Muscle of back (tissue), 13 donors: ENCODE measurements at places on chromosomes 1 and 21.

DNA sequence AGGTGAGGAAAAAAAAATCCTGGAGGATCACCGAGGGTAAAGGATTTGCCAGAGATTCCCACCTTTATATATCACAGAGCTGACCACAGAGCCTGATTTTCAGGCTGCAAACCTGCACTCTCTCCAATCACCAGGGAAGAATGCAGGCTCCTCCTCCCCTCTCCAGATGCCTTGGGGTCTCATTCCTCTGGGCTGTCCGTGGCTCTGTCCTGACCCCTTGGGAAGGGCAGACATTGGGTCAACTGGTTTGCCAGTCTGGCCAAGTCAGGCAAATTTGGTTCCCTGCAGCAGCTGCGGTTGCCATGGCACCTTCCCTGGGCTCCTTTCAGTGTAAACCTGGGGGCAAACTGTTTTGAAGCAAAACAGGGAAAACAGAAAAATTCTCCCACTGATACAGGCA is 11.6 kb upstream of the OPRD1 start:
- DNase-seq = no peak

- no peak for DNase-seq
These were observed 29.4 kb upstream of the CD101 start for GRCh38 chr1:116971965-116972673.

DNA sequence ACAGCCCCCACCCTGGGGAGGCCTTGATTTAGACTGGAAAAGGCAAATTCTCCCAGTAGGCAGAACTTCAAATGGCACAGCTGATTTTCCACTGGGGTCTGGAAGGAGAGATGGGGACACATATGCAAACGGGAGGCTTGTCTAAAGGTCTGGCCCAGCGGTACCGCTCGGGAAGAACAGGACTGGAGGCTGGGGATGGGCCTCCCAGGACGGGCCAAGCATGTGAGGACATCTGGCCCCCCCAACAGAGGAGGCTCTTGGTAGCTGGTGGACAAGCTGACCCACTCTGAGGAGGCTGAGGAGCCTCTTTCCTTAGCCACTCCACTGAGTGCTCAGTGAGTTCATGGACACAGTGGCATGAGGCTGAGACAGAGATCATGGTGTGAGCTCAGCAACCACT is 170.0 kb downstream of the NPHP4 start:
- DNase-seq = no peak

- DNase-seq = no peak
These were observed 10.8 kb upstream of the PPIE start for GRCh38 chr1:39727932-39728317.

DNA sequence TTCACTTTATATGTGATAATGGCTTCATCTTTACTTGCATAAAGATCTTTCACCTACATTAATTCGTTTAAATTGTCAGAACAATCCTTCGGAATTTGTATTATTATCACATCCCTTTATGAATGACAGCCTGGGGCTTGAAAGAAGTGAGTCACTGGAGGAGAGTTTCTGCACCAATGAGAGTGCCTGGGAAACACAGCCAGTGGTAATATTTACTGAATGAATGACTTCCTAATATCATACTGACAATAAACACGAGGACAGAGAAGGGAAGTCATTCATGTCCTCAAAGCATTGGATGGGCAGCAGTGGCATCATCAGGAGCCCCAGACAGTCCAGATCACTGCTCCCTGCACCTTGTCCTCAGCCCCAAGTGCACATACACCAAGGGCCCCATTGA is 40.7 kb upstream of the PDE4B start:
- no peak for DNase-seq

- DNase-seq = peak; percentile 92
These were observed 41.8 kb downstream of the ZNF281 start for GRCh38 chr1:200367841-200368534.

DNA sequence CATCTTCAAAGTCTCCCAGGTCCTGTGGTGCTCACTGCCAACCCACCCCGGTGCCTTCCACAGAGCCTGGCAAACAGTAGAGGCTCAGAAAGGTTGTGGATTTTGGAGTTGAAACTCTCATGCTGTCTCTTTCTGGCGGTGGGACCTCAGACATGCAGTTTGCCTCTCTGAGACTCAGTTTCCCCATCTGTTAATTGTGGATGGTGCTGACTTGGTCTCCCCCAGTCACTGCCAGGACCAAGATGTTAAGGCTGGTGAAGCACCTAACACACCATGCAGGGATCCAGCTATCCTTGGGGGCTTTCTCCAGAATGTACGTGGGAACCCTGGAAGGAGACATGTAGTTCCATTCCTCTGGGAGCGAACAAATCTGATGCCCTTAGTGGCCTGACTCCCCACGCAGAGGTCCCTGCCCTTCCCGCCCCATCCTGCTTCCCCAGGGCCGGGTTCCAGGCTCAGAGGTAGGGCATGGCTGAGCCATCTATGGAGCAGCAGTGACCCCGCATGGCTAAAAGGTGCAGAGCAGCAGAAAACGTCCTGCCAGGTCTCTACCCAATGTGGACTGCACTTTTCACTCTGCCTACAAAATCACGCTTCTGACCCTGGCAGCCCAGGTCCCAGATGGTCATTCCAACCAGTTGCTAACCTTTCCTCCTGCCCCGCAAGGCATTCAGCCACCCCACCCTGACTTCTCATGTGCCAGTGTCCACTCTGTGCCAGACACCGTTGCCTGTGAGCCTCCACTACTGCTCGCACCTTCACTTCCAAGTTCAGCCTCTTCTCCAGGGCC is 9.2 kb upstream of the TTC22 start:
- DNase-seq = peak; percentile 32

GRCh38 chr1:90161625-90162024 is 166.7 kb downstream of the ZNF326 start:
- DNase-seq = no peak

DNA sequence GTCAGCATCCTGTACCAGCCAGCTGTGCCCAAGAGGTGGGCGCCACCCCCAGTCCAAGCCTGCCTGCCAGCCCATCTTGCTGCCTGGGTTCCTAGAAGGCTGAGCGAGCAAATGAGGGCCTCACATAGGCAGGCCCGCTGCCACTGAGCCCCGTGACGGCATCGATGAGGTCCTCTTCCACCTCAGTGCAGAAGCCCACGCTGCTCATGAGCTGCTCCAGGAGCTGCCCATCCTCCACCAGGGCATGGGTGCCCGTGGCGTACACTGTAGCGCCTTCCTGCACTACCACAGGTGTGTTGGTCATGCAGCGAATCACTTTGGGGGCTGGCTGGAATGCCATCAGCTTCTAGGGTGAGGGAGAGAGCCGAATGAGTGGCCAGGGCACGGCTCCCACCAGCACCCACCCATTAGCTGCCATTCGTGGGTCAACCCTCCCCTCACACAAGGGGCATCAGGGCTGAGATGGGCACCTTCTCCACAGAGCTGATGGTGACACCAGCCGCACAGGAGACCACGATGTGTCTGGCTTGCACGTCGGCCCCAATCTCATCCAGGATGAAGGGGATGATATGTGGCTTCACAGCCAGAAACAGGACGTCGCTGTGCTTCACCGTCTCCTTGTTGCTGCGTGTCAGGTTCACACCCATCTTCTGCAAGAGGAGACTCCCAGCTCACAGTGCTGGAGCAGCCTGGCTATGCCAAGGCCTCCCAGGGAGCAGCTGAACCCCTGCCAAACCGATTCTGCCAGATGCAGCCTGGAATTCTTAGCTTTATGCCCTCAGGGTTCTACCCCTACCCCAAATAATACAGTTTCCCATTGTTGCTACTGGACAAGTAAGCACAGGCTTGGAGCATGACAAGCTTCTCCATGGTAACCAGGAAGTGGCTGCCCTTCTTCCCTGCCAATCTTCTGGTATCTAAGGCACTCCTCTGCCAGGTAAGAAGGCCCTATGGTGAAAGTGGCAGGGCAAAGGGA is 2.0 kb downstream of the PYCR2 start:
- no peak for DNase-seq

- DNase-seq = no peak
These were observed 8.5 kb upstream of the PRDM15 start for GRCh38 chr21:41887667-41888066.

- no peak for DNase-seq
These were observed 197.6 kb upstream of the ADAMTS5 start for GRCh38 chr21:27164208-27165177.

GRCh38 chr1:194830387-194830786 is 1644.0 kb upstream of the B3GALT2 start:
- DNase-seq = no peak

- no peak for DNase-seq
These were observed 4.1 kb upstream of the FCRL2 start for GRCh38 chr1:157781048-157781447.

- DNase-seq = no peak
These were observed 49.2 kb downstream of the UBR4 start for GRCh38 chr1:19160831-19161230.

DNA sequence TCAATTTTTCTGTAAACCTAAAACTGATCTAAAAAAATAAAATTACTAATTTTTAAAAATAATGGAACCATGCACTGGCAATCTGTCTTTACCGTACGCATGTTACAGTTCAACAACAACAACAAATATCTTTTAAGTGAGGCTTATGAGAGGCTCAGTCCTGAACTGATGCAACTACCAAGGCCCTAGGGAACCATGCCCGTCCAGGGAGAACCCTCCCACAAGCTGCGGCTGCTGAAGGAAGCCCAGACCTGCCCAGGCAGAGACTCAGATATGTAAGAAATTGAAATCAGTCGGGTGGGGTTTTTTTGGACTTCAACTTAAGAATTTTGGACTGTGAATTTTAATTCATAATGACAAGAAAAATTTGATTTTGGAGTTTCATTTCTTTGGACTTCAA is 91.1 kb downstream of the NPHP4 start:
- DNase-seq = no peak

- DNase-seq = no peak
These were observed 301.2 kb upstream of the ADGRL2 start for GRCh38 chr1:81499487-81499886.

DNA sequence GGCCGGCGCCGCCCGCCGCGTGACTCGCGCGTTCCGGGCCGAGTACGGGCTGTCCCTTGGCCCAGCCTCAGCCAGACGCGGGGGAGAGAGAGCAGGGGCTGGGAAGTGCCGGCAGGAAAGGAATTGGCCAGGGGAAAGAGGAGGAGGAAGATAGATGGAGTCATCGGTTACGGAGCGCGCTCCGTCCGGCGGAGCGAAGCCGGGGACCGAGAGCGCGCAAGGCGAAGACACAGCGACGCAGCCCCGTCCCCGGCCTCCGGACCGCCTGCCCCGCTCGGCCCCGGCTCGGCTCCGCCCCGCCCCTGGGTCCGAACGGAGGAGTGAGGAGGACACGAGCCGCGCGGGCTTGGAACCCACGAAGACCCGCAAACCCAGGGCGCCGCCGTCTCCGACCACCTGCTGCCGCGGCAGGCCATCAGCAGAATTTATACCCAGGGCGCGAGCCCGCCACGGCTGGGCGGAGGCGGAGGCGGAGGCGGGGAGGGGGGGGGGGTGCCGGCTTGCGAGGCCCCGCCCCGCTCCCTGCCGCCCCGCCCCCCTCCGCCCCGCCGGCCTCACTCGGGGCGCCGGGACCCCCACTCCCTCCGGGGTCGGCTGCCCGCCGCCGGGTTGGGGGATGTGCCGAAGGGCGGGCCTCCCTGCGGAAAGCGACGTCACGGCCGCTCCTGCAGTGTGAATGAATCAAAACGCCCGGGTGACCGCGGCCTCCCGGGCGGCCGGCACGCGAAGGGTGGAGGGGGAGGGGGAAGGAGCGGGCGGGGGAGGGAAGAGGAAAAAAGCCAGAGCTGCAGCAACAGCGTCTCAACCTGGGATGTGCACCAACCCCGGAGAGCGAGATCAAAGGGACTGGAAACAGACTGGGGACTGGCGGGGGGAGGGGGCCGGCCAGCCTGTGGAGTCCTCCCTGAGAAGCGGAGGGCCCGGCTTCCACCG is at the start of gene LHX4:
TSS of gene LHX4 (plus strand) at position 782 of the 933 bp plus-strand sequence. CDS start 266 bp downstream, outside the sequence.
- peak; percentile 73 for DNase-seq

GRCh38 chr21:17866590-17866989 is 47.4 kb upstream of the C21orf91 start:
- no peak for DNase-seq

- no peak for DNase-seq
These were observed 46.4 kb upstream of the S1PR1 start for GRCh38 chr1:101190441-101190840.

GRCh38 chr1:70509996-70510876 is 99.2 kb downstream of the CTH start:
- peak; percentile 63 for DNase-seq

GRCh38 chr1:38502758-38503157 is 356.8 kb downstream of the RRAGC start:
- no peak for DNase-seq

GRCh38 chr1:228090613-228091081 is 8.1 kb downstream of the ARF1 start:
- DNase-seq = no peak

GRCh38 chr1:200302192-200302920 is 107.5 kb downstream of the ZNF281 start:
- DNase-seq = peak; percentile 73

- peak; percentile 81 for DNase-seq
These were observed 1.6 kb upstream of the KLHDC9 start for GRCh38 chr1:161096530-161096929.

GRCh38 chr1:208254376-208254775 is 10.2 kb upstream of the PLXNA2 start:
- DNase-seq = no peak

DNA sequence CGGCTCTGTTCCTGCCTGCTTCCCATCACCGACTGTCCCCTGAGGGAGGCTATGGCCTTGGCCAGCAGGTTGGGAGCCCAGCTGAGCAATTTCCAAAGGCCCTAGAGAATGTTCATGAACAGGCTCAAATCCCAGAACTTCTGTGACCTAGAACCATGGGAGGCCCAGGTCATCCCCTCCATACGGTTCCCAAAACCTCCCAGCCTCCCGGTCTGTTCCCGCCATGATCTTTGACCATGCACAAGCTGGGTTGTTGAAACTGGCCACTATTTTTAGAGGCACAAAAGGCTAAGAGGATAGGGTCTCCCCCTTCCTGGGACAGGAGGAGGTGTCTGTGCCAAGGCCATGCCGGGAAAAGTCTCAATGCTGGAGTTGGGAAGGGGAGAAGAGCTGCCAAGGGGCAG is 27.5 kb downstream of the EPHA2 start:
- DNase-seq = no peak

- DNase-seq = peak; percentile 84
These were observed 7.1 kb upstream of the TPM3 start for GRCh38 chr1:154198756-154199562.

DNA sequence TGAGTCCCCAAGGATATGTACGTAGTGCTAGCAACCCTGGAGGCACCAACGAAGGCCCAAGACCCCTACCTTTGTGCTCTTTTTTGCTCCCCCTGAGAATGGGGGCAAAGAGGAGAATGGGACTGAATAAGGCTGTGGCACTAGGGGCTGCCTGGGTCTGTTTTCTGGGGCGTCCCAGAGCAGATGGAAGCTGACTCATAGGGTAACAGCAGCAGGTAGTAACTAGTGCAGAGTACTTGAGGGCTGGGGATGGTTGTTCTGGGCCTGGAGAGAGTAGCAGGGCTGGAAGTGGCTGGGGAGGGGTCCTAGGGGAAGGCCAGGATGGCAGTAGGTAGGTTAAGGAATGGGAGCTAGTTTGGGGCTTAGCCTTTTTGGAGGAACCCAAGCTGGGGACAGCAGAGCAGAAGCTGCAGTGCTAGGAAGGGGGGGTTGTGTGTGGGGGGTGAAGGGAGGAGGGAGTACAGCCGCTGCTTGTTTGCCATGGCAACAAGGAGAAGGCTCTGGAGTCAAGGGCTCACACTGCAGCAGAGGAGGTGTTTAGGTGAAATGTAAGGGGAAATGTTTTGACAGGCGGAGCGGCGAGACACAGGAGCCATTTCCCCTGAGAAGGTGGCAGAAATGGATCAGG is 1.8 kb downstream of the NCDN start:
- no peak for DNase-seq
